T-cell (primary cell): ENCODE measurements at places on chromosomes 16 and 17. TPM values are rescaled to one million over a fixed set of nuclear protein-coding genes. Genes with fewer than 3 reads are reported as not detected.

GRCh38 chr16:49937886-49938285, 82.0 kb upstream of the ZNF423 start:
- no peak overlapping the region for H3K4me3 ChIP-seq
- no peak overlapping the region for H3K27ac ChIP-seq
- H3K4me1 ChIP-seq: no peaks in the 10 kb centered on the region
- H3K27me3 ChIP-seq: peaks cover 17% of the 10 kb centered on the region
- no peak for DNase-seq
- H3K36me3 ChIP-seq: no peaks in the 10 kb centered on the region

Gene USB1
- total RNA-seq: 41.3 TPM

DNA sequence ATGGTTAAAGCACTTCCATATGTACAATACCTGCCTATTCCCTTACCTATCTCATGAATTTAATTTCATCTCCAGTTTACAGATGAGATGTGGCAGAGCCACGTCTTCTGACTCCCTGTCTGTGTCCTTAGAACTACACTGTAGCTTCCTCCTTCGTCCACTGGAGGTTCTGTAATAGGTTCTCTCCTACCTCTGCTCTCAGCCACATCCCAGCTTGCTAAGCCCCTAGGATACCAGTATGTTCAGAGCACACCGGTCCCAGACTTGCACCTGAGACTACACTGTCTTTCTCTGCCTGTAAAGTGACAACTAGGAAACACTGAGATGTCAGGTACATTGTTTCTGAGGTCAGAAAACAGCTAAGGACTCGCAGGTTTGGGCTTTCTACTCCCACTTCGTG, 3.8 kb upstream of the RASL10B start:
- H3K27me3 ChIP-seq: no peaks in the 10 kb centered on the region
- no peak for DNase-seq
- peaks cover 21% of the 10 kb centered on the region for H3K4me1 ChIP-seq
- peaks cover 40% of the 10 kb centered on the region for H3K36me3 ChIP-seq

DNA sequence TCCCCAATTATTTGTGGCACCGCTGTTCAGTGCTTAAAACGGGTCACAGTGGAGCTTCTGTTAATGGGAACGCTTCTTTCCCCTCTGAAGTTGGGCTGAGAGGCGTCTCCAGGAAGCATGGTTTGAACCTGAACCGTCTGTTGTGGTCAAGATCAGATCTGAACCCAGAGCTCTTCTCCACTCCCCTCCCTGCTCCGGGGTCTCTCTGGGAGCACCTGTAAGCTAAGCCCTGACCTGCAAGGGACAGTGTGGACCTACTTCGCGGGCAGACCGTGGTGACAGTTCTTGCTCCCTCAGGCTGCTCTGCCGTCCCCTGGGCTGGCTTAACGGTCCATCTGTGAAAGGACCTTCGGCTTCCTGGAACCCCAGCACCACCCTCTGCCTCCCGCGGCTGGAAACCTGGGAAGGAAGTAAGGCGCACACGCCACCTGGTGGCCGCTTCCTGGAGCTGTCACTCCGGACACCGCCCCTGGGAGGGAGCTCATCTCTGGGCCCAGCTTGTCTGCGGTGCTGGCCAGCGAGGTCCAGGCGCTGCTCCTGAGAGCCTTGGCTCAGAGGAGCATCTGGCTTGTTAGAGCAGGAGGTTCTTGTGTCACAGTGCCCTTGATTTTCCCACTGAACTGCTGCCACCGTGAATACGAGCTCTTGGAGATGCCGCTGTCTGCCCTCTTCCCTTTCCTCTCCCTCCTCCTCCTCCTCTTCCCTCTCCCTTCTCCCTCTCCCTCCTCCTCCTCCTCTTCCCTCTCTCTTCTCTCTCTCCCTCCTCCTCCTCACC, 518.5 kb upstream of the EEF2KMT start:
- H3K27me3 ChIP-seq: peaks cover 30% of the 10 kb centered on the region
- H3K27ac ChIP-seq: no peak overlapping the region
- H3K4me3 ChIP-seq: no peak overlapping the region

DNA sequence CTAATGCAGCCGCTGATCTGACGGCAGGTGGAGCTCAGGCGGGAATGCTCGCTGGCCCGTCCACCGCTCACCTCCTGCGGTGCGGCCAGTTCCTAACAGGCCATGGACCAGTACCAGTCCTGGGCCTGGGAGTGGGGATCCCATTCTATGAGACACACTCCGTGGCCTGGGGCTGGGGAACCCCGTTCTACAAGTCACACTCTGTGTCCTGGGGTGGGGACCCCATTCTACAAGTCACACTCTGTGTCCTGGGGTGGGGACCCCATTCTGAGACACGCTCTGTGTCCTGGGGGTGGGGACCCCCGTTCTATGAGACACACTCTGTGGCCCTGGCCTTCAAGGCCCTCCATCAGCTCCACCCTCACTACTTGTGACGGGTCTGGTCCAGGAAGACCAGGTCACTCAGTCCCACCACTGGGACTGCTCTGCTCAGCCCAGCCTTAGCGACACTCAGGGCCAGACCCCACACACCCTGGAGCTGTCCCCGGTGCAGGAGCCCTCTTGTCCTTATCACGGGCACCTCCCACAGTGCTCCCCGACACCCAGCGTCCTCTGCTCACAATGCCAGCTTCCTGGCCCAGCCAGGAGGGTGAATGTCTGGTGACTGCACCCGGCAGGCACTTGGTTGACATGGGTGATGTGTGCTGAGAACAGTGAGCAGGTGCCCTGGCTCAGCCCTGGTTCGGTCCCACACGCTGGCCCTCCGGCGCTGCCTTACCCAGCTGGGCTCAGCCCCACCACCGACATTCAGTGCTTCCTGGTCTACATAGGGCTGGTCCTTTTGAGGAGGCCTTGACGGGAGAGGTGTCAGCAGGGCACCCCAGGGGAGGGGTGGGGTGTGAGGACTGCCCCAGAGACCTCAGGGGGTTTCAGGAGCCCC, 89.1 kb downstream of the TBC1D16 start:
- H3K4me1 ChIP-seq: peaks cover 16% of the 10 kb centered on the region
- no peaks in the 10 kb centered on the region for H3K36me3 ChIP-seq
- no peak overlapping the region for H3K4me3 ChIP-seq

GRCh38 chr16:29992344-29992967, 3.0 kb downstream of the HIRIP3 start:
- no peak for DNase-seq
- no peak overlapping the region for H3K27ac ChIP-seq
- H3K4me1 ChIP-seq: peaks cover 25% of the 10 kb centered on the region

GRCh38 chr17:2364763-2365116, 27.4 kb downstream of the SGSM2 start:
- no peaks in the 10 kb centered on the region for H3K27me3 ChIP-seq
- no peaks in the 10 kb centered on the region for H3K4me1 ChIP-seq
- H3K27ac ChIP-seq: no peak overlapping the region
- H3K36me3 ChIP-seq: peaks cover 48% of the 10 kb centered on the region

DNA sequence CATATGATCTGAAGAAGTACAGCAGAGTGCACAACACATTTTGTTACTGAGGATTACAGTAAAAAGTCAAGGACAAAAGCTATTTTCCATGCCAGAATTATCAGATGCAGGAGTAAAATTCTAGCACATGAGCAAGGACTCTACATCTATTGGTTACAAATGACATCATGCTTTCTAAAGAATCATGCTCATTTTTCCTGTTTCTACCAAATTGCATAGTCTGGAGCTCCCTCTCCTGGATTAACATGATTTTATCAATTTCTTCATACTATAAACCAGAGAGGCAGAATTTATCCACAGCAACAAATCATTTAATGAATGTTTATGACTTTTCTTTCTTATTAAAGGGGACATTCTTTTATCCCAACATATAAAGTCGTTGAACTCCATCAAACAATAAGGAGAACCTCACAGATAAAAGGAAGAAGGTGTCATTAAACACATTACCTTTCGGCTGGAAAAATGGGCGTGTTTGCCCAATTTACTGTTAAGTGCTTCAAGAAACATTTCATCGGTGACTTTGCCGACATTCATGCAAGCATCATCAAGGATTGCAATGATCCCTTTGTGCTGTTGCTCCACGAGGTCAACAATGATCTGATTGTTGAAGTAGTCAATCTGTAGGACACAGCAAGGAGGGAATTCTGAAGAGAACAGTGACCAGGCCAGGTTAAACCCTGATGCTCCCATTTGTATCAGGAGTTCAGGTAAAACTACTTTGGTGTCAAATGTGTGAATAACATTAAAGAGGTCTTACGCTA, 121.7 kb downstream of the MYO1D start:
- no peak overlapping the region for H3K27ac ChIP-seq
- H3K4me1 ChIP-seq: peaks cover 2% of the 10 kb centered on the region
- no peak overlapping the region for H3K4me3 ChIP-seq
- H3K36me3 ChIP-seq: no peaks in the 10 kb centered on the region

- H3K4me1 ChIP-seq: no peaks in the 10 kb centered on the region
- peaks cover 9% of the 10 kb centered on the region for H3K36me3 ChIP-seq
- H3K27ac ChIP-seq: peak overlapping the region; percentile 80
These were observed 16.1 kb downstream of the NPRL3 start for GRCh38 chr16:122361-122760.

Gene TSNAXIP1
- total RNA-seq: 0.37 TPM

- DNase-seq: no peak
- no peaks in the 10 kb centered on the region for H3K36me3 ChIP-seq
- H3K4me1 ChIP-seq: no peaks in the 10 kb centered on the region
- H3K27me3 ChIP-seq: peaks cover 41% of the 10 kb centered on the region
These were observed 6.5 kb downstream of the ODF4 start for GRCh38 chr17:8345951-8346665.

DNA sequence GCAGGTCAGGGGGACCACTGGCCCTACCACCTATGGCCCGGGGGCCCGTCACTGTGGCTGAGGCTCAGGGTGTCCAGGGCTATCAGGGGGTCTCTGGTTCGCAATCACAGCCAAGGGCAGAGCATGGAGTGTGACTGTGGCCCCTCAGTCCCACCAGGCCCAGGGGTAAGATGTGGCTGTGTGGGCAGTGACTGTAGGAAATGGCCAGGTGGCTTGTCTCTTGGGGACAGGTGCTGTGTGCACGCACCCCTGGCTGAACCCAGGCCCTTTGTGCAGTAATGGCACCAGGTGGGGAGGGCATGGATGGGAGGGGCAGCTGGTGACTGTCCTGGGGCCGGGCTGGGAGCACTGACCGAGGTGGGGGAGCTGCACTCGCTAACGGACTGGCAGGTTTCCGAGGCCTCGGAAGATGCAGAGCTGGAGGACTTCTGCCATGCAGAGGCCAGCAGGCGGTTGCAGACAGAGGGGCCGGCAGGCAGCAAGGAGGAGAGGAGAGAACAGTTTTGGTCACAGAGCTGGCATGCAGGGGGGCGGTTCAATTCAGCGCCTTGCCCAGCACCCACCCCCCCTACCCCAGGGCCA, 18.8 kb downstream of the IL34 start:
- DNase-seq: no peak
- no peaks in the 10 kb centered on the region for H3K36me3 ChIP-seq
- H3K4me3 ChIP-seq: no peak overlapping the region

DNA sequence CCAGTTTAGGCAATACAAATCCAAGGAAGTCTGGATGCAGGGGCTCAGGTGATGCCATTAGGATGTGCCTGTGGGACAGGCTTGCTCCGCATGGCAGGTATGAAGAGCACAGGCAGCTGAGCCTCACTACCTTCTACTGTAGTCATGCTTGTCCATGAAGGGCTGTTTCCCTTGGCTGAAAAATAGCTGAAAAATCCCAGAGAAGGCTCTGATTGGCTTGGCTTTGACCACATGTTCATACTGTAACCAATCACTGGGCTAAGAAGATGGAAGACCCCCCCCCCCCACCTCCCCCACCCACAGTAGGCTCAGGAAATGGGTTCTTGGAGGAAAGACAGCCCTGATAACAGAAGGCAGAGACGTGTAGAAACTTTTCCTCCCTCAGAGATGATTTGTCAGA, 66.5 kb upstream of the LGALS9 start:
- no peaks in the 10 kb centered on the region for H3K27me3 ChIP-seq
- H3K36me3 ChIP-seq: no peaks in the 10 kb centered on the region
- no peak overlapping the region for H3K4me3 ChIP-seq
- H3K4me1 ChIP-seq: peaks cover 17% of the 10 kb centered on the region
- no peak for DNase-seq

Gene CD300E
- not detected for total RNA-seq

- H3K36me3 ChIP-seq: no peaks in the 10 kb centered on the region
- no peak overlapping the region for H3K4me3 ChIP-seq
- DNase-seq: no peak
- no peak overlapping the region for H3K27ac ChIP-seq
- no peaks in the 10 kb centered on the region for H3K4me1 ChIP-seq
These were observed 209.9 kb downstream of the ZFHX3 start for GRCh38 chr16:72837846-72838585.

DNA sequence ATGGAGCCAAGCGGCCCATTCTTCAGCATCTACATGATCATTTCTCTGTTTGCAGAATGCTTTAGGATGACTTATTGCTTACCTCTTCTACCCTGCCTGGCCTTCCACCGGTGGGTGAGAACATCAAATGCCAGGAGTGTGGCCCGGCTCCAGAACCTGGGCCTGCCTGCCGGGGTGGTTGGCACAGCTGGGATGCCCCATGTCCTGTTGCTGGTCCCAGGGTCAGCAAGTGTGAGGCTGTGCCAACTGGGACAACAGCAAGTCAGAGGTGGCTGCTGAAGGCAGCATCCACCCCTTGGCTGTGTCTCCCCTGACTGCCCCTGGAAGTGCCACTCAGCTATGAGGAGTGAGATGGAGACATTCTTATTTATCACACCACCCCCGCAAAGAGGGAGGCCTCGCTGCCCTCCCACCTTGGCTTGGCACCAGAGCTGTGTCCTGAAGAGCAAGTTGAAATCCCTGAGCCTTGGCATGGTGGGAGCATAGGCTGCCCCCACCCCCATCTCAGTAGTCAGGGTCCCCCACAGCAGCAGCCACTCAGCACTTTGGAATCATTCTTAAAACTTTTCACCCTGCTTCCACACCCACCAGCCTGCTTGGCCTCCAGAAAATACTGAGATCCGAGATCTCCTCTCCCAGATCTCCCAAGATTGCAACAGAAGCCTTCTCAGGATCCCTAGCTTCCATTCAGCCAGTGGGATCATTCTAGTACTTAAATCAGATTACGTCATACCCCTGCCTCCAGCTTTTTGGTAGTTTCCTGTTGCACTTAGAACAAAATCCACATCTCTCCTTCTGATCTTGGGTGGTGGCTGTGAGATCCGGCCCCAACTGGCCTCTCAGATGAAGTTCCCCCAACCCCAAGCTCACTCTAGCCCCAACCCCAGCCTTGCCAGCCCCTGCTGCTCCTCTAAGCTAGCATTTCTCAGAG, 127.5 kb downstream of the SOCS1 start:
- H3K27me3 ChIP-seq: no peaks in the 10 kb centered on the region
- H3K36me3 ChIP-seq: peaks cover 8% of the 10 kb centered on the region
- DNase-seq: no peak
- peaks cover 3% of the 10 kb centered on the region for H3K4me1 ChIP-seq
- H3K27ac ChIP-seq: no peak overlapping the region

GRCh38 chr17:31100840-31101459, 6.2 kb downstream of the NF1 start:
- H3K4me3 ChIP-seq: no peak overlapping the region
- DNase-seq: no peak
- no peak overlapping the region for H3K27ac ChIP-seq
- no peaks in the 10 kb centered on the region for H3K27me3 ChIP-seq

Gene MT1E
- 1.9 TPM for total RNA-seq

GRCh38 chr17:15510361-15510760, 42.9 kb upstream of the CDRT4 start:
- no peak overlapping the region for H3K27ac ChIP-seq
- H3K4me1 ChIP-seq: no peaks in the 10 kb centered on the region
- no peak overlapping the region for H3K4me3 ChIP-seq
- H3K27me3 ChIP-seq: no peaks in the 10 kb centered on the region
- H3K36me3 ChIP-seq: peaks cover 7% of the 10 kb centered on the region

Gene CXCL16
- 3.1 TPM for total RNA-seq
